ENCODE measurements at places on chromosomes 12 and 14. TPM values are rescaled to one million over a fixed set of nuclear protein-coding genes. Genes with fewer than 3 reads are reported as not detected.
A peak's percentile ranks its signal among the peaks of the same experiment; 100 is the strongest.

- H3K36me3 ChIP-seq, result no peaks in the 10 kb centered on the region
- no peak for DNase-seq
- no peaks in the 10 kb centered on the region for H3K4me1 ChIP-seq
- no peak overlapping the region for H3K27ac ChIP-seq
- H3K4me3 ChIP-seq, result no peak overlapping the region
Measured at GRCh38 chr12:101634724-101635123, 40.0 kb downstream of the MYBPC1 start.

GRCh38 chr14:106372870-106373652 is 846.7 kb downstream of the TMEM121 start:
- no peaks in the 10 kb centered on the region for H3K4me1 ChIP-seq
- no peak overlapping the region for H3K4me3 ChIP-seq
- H3K27ac ChIP-seq, result no peak overlapping the region
- DNase-seq, result peak; percentile 88
- H3K27me3 ChIP-seq, result no peaks in the 10 kb centered on the region
- no peaks in the 10 kb centered on the region for H3K36me3 ChIP-seq

- H3K4me3 ChIP-seq, result no peak overlapping the region
- no peak overlapping the region for H3K27ac ChIP-seq
- no peaks in the 10 kb centered on the region for H3K36me3 ChIP-seq
- peaks cover 19% of the 10 kb centered on the region for H3K4me1 ChIP-seq
Measured at GRCh38 chr14:67602995-67603545, 3.0 kb upstream of the PIGH start.

- H3K36me3 ChIP-seq, result no peaks in the 10 kb centered on the region
- no peak for DNase-seq
- no peaks in the 10 kb centered on the region for H3K27me3 ChIP-seq
Measured at GRCh38 chr14:76717508-76718290, 43.6 kb upstream of the VASH1 start.

DNA sequence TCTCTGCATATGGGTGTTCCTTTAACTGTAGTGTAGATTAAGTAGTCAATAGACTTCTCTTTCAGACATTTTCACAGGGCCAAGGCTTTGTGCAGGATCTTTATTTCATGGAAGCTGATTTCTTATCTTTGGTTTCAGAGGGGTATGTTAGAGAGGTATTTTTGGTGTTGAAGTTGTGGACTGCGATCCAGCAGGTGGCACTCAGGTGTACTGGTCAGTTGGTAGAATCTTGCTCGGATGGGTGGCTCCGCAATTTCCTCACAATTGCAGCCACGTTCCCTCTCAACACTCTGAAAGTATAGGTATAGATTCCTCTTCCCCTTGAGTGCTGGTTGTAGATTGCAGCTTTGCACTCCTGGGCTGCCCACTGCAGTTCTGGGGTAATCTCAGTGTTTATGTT is 44.3 kb downstream of the OSBPL8 start:
- DNase-seq, result no peak
- no peaks in the 10 kb centered on the region for H3K36me3 ChIP-seq
- H3K4me1 ChIP-seq, result no peaks in the 10 kb centered on the region
- no peaks in the 10 kb centered on the region for H3K27me3 ChIP-seq
- no peak overlapping the region for H3K27ac ChIP-seq
- no peak overlapping the region for H3K4me3 ChIP-seq

The LBHD2 gene
- not detected for total RNA-seq

- DNase-seq, result no peak
- no peak overlapping the region for H3K27ac ChIP-seq
- no peaks in the 10 kb centered on the region for H3K27me3 ChIP-seq
- H3K4me1 ChIP-seq, result peaks cover 3% of the 10 kb centered on the region
- H3K4me3 ChIP-seq, result no peak overlapping the region
Measured at GRCh38 chr12:1581973-1582708, 12.2 kb downstream of the FBXL14 start.

DNA sequence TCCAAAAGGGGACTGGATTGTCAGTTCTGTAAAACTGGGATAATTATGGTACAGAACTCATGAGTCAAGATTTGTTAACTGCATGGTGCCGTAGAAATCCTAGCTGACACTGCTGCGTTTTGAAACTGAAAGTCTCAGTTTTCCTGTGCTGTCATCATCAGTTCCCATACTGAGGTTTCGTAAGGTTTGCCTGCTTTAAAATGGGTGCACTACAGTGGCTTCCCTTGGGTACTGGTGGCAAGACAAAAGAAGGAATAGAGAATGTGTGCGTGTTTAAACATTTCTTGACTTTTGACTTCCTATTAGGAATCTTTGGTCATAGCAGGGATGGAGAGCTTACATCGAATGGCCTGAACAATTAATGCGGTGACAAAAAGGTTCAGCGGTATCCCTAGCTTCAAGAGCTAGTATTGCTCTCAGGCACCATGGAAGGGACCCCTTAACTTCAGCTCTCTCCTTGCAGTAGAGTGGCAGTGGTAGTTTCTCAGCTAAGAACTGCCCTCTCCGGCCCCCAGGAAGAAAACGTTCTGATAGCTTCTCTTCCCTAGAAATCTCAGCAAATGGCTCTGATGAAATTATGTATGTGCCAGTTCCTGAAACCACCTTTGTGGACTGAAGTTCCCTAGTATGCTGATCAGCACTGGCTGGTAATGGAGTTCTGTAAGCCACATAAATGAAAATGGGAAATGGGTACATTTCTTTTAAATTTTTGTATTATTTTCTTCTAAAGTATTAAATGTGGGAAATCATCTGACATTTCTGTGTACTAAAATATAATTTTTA is 28.9 kb downstream of the ANO6 start:
- no peaks in the 10 kb centered on the region for H3K36me3 ChIP-seq
- no peaks in the 10 kb centered on the region for H3K27me3 ChIP-seq
- DNase-seq, result no peak
- H3K27ac ChIP-seq, result peak overlapping the region; percentile 3

The DGKA gene
- 297 TPM for total RNA-seq

DNA sequence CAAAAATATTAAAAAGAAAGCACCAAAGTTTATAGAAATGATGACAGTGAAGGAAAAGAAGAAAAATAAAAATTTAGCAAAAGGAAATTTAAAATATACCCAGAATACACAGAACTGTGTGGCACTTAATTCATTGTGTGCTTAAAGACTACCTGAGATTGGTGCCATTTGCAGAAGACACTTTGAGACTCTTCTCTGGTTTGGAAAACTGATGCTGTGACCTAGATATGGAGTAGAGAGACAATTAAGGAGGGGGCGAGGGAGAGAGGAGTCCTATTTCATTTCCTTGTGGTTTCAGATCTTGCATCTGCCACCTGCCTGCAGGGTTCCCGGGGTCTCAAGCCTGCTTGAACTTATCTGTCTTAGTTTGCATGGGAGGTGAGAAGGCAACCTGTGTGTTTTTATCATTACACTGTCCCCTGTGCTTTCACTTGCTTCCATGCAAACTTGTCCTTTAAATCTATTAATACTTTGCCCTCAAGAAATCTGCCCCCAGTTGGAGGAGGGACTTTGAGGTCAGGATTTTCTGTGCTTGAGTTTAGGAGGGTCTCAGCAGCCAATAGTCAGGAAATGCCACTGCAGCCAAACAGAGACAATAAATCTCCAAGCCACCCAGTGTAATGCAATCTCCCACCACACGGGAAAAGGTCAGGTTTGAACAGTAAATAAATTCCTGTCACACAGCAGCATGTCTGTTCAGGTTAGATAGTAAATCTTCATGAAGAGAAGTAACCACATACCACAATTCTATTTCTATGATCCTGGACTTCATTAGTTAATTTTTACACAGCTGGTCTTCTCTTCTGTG is 119.4 kb downstream of the CAND1 start:
- no peaks in the 10 kb centered on the region for H3K4me1 ChIP-seq
- no peaks in the 10 kb centered on the region for H3K27me3 ChIP-seq
- no peak for DNase-seq
- no peak overlapping the region for H3K27ac ChIP-seq
- H3K4me3 ChIP-seq, result no peak overlapping the region
- no peaks in the 10 kb centered on the region for H3K36me3 ChIP-seq

The DNAH10 gene
- 1.7 TPM for total RNA-seq

DNA sequence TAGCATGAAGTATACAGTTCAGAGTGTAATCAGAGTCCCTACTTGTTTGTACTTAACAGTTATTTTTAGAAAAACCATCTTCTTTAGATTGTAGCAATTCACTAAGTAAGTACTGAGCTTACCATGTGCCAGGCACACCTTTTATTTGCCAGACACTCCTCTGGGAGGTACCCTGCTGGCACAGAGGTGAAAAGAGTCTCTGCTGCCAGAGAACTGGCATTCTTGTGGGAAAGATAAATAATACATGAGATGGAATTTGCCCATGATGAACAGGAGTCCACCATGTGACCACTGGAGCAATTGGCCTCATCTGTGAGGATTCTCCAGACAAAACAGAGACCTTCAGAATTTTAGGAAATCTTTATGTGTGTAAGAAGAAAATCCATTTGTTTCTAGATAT is 199.3 kb upstream of the SLC16A7 start:
- H3K27ac ChIP-seq, result no peak overlapping the region
- DNase-seq, result no peak
- H3K4me3 ChIP-seq, result no peak overlapping the region
- no peaks in the 10 kb centered on the region for H3K4me1 ChIP-seq
- H3K36me3 ChIP-seq, result no peaks in the 10 kb centered on the region
- no peaks in the 10 kb centered on the region for H3K27me3 ChIP-seq

DNA sequence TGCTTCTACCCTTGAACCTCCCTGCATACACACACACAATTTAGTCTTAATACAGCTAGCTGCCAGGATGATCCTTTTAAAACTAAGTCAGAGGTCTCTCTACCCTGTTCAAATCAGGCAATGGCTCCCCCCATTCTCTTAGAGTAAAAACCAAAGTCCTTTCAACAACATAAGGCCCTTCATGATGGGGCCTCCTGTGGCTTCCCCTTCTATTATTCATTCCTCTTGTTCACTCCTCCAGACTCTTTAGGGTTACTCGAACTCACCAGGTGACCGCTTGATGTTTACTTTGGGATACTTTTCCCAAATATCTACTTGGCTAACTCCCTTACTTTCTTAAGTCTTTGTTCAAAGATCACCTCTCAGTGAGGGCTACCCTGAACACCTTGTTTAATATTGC is 30.4 kb downstream of the DENND5B start:
- H3K27me3 ChIP-seq, result no peaks in the 10 kb centered on the region
- no peaks in the 10 kb centered on the region for H3K36me3 ChIP-seq
- no peak overlapping the region for H3K4me3 ChIP-seq
- no peaks in the 10 kb centered on the region for H3K4me1 ChIP-seq
- no peak for DNase-seq
- no peak overlapping the region for H3K27ac ChIP-seq

The RAD51B gene
- 103 TPM for total RNA-seq

DNA sequence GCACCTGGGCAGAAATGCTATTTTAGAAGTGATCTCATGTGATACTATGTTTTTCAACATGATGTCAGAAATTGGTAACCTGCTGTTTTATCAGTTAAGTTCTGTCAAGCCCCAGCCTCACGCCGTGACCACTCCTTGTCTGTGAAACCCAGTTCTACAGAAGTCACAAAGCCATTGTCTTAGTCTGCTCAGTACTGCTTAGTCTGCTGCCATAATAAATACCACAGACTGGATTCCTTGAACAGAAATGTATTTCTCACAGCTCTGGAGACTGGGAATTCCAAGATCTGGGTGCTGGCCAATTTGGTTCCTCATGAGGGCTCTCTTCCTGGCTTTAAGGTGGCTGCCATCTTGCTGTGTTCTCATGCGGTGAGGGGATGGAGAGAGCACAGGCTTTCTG is 176.9 kb downstream of the PRKCH start:
- H3K4me1 ChIP-seq, result no peaks in the 10 kb centered on the region
- H3K36me3 ChIP-seq, result no peaks in the 10 kb centered on the region
- H3K27me3 ChIP-seq, result no peaks in the 10 kb centered on the region
- no peak for DNase-seq
- no peak overlapping the region for H3K27ac ChIP-seq
- H3K4me3 ChIP-seq, result no peak overlapping the region

The PRIMA1 gene
- total RNA-seq, result 1.2 TPM

GRCh38 chr12:10211940-10212738 is 538 bp upstream of the GABARAPL1 start:
- peak; percentile 77 for DNase-seq
- no peaks in the 10 kb centered on the region for H3K4me1 ChIP-seq
- H3K36me3 ChIP-seq, result no peaks in the 10 kb centered on the region
- no peaks in the 10 kb centered on the region for H3K27me3 ChIP-seq

DNA sequence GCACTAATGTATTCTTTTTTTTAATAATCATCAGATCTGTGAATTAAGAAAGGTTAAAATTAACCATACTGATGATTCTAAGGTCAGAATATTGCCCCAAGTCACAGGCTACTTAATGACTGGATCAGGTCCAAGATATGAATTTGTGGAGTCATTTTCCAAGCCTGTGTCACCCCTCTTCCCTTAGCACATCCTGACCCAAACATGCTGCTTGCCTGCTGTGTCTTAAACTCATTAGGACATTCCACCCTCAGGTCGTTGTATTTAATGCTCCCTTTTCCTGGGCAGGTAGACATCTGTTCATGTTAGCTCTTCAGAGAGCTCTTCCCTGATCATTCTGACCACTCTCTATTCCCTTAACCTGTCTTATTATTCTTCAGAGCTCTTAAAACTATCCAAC is 463.5 kb upstream of the PDE3A start:
- no peak for DNase-seq
- no peaks in the 10 kb centered on the region for H3K4me1 ChIP-seq
- H3K4me3 ChIP-seq, result no peak overlapping the region
- no peak overlapping the region for H3K27ac ChIP-seq
- H3K27me3 ChIP-seq, result no peaks in the 10 kb centered on the region

The KITLG gene
- total RNA-seq, result 29.7 TPM

The SAMD15 gene
- not detected for total RNA-seq

DNA sequence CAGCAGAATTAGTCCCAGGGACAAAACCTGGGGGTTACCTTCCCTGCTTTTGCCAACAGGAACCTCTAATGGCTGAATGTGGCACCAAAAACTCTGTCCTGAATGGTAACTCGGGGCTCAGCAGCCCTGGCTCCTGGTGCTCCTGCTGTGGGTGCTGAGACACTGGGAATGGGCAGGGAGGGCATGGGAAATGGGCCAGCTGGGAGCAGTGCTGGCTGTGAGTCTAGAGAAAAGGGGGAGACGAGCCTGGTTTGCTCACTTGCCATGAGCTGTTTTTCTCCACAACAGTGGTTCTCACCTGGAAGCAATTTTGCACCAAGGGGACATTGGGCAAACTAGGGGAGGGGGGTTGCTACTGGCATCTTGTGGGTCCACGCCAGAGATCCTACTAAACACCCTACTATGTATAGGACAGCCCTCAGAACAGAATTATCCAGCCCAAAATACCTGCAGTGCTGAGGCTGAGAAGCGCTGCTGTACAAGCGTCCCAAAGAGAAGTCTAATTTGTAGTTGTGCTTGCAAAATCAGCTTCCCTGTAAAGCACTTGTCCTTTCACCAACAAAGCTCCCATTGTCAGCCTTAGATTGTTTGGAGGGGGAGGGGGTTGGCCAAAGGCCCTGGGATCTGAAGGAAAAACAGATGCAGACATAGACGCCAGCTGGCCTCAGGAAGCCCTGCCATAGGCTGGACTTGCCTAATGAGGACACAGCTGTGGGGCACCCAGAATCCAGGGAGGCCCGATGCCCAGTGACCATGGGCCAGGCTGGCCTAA is 3.6 kb downstream of the LRRC74A start:
- DNase-seq, result no peak
- H3K27ac ChIP-seq, result no peak overlapping the region
- no peaks in the 10 kb centered on the region for H3K27me3 ChIP-seq

Data from Peyer's patch (tissue), 4 donors.